Caki2 (cell line): ENCODE measurements at places on chromosomes 1 and 21.
A peak's percentile ranks its signal among the peaks of the same experiment; 100 is the strongest.

DNA sequence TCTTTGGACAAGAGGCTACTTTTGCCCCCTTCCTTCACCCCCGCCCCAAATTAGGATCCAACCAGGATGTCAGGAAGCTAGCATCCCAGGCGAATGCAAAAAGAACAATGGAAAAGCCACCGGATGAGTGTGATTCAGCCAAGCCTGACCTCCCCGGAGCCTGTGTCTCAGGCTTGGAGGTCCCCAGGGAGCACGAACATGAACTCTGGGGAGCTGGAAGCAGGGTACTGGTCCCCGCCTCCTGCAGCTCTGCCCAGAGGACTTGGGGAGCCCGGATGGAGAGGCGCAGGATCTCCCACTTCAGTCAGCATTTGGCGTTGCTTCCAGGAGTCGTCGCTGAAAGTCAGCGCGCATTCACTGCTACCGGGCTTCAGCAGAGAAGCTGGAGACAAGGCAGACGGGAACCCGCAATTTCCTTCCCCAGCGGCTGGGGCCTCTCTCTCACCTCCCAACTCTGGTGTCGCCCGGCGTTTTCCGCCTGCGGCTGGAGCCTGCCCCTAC is 1.8 kb upstream of the TBX15 start:
- no peak for DNase-seq

- DNase-seq, result no peak
These were observed 4.6 kb downstream of the FDPS start for GRCh38 chr1:155313261-155313660.

DNA sequence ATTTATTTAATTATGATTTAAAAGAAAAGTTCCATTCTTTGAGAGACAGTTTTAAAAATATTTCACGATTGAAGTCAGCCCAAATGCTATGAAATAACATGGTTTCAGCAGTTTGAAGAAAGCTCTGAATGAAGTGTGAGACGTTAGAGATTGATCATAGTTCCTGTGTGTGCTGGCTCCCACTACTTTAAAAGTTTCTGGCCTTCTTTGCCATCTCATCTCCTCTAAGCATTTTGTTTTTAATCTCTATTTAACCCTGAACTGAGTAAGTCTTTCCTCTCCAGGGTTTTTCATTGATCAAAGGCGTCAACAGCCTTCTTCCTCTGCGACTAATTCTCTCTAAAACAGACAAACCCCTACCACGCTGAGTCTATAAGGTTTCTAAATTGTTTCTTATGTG is 225.3 kb upstream of the B3GALT2 start:
- no peak for DNase-seq

- DNase-seq, result no peak
These were observed 70.8 kb upstream of the PRKACB start for GRCh38 chr1:84073266-84073665.

DNA sequence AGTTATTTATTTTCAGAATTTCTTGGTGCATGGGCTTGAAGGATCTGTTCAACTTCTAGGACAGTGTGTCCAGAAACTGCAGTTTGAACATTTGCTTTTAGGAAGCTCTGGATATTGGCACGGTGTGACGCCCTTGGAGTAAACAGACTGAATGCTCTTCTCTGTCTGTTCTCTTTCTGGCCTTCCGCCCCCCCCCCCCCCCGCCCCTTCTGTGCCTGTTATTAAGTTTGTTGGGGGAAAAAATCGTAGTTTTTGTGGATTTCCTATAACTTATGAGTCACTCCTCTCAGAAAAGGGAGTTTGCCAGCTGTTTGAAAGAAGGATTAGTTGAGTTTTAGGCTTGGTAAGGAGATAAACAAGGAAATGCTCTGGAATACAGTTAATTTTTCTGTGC is 1.2 kb downstream of the KCTD3 start:
- no peak for DNase-seq

GRCh38 chr1:221241592-221241991 is 362.3 kb downstream of the HLX start:
- DNase-seq, result no peak

- DNase-seq, result no peak
These were observed 991 bp downstream of the SELENBP1 start for GRCh38 chr1:151371370-151372057.

GRCh38 chr1:107135463-107135862 is 5.4 kb upstream of the NTNG1 start:
- DNase-seq, result peak; percentile 18

GRCh38 chr1:208048904-208049303 is 138.0 kb upstream of the CD34 start:
- DNase-seq, result no peak

DNA sequence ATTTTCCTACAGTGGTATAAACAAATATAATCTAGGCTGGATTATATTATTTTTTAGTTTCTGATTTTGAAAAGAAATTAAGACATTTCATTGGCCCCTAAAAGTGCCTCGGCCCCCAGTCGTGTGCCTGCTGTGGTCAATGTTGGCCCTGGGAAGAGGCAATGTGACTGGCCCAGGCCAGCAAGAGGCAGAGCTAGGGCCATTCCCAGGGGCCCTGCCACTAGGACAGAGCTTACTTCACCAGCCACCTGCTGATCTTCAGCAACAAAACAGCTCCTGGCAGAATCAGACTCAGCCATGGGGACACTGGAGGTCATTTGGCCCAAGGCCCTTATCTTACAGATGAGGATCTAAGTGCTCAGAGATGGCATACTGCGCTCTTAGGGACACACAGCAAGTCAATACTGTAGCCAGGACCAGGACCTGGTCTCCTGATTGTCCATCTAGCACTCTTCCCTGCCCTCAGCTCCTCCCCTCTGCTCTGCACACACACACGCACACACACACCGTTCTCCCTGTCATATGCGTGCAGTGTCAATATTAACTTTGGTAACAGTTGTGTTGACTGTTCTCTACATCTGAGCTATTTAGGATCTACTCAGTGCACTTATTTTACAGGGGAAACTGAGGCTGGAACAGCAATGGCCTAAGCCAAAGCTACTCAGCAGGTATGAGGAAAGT is 16.6 kb upstream of the KLHDC7A start:
- DNase-seq, result no peak

GRCh38 chr1:227883073-227883520 is 64.6 kb downstream of the WNT9A start:
- no peak for DNase-seq

DNA sequence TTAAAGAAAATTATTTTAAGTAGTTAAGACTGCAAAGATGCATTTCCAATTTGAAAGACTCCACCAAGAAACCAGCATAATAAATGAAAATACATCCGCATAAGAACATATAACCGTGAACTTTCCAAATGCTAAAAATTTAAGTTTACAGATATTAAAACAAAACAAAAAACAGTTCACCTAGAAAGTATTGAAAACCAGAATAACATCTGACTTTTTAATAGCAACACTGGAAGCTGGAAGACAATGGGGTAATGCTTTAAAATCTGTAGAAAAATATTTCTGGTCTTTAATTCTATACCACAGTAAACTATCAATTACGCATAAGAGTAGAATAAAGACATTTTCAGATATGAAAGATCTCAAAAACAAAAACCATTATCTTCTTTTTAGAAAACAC is 79.3 kb upstream of the COL24A1 start:
- no peak for DNase-seq

DNA sequence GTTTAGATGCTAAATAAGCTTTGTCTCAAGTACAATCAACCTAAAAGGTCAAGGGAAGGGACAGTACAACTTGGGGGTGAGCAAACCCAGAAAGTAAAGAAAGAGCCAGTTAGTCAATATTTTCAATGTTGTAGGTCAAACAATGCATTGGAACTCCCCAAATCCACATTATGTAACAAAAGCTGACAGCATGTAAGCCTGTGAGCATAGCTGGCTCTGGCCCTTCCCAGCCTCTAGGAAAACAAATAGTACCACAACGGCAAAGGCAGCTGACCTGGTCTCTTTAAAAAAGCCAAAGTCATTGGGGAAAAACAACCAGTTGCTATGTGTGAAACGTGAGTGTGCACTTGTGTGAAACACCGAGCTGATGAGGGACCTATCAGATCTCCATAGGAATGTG is 3.4 kb downstream of the CBR1 start:
- no peak for DNase-seq

DNA sequence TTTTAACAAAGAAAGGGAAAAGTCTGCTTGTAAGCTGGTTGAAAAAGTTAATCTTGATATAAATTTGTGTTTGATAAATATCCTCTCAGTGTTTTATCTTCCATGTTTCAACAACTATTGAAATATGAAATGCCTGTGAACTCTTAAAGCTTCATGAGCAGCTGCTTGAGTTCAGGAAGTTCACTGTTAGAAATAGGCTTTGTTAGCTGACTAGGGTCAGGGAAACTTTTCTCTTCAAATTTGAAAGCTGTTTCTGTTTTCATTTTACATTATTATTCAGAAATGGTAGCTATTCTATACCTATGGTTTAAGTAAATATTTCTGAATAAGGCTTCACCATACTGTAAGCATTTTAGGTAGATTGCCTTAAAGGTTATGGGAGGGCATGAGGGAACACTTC is 191.7 kb downstream of the HS2ST1 start:
- DNase-seq, result no peak

- no peak for DNase-seq
These were observed 50.5 kb upstream of the PRELP start for GRCh38 chr1:203424861-203425662.

DNA sequence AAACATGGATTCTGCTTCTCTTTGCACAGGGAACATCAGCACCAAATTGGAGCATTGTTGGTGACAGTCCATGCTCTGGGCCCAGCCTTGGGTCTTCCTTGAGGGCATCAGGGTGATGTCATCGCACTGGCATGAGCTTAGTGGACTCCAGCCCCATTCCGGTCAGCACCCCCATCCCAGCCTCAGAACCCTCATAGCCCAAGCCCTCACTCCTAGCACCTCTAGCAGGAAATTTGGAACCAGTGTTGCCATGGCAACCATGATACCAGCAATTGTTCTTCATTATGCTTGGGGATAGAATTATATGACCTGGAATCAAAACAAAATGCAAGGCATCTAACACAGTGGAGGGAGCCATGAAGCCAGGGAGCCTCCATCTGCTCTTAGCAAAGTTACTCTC is 83.1 kb downstream of the VWA5B1 start:
- DNase-seq, result no peak

GRCh38 chr1:50266509-50266908 is 156.7 kb downstream of the DMRTA2 start:
- DNase-seq, result no peak

GRCh38 chr1:2460996-2461751 is 14.9 kb upstream of the PLCH2 start:
- DNase-seq, result no peak

DNA sequence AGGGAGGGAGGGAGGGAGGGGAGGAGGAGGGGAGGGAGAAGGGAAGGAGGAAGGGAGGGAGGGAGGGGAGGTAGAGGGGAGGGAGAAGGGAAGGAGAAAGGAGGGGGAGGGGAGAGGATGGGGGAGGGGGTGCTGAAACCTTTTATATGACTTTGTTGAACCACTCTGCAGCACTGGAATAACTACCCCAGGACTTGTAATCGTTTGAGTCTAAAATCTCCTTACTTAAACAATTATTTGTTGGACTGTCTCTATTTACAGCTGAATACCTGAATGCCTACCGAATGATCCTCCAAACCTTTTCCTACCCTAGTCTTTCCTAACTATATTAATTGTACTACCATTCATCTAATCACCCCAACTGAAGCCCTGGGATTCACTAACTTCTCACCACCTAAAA is 181.8 kb downstream of the TPR start:
- DNase-seq, result no peak

GRCh38 chr1:87539147-87539546 is 210.5 kb downstream of the LMO4 start:
- DNase-seq, result no peak

DNA sequence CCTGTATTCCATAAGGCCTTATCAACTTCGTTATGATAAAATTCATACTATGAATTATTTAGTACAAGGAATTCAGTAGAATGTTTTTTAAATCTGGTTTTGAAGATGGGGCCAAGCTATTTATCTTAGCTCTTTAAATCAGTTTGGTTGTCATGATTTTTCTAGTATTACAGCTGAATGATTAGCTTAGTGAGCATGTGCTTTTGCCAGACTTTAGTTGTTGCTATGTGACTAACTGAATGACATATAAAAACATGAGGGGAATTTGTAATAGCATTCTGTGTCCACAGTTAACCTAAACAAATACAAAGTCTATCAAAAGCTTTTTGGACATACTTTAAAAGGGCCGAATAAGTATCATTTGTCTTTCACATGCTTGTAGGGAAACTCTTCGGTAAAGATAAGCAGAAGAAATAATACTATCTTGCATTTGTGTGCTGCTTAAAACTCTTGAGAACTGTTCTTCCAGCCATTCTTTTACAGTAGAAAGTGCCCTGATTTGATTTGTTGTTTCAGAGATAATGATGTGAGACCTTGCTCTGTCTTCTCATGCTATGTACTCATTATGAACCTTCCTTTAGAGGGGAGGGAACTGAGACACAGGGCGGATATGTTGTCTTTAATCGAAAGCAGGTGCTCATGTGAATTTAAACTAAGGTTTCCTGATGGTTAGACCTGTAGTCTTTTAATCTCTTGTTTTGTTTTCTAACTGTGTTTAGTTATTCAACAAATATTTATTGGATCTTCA is 18.8 kb downstream of the NEK7 start:
- DNase-seq, result no peak

DNA sequence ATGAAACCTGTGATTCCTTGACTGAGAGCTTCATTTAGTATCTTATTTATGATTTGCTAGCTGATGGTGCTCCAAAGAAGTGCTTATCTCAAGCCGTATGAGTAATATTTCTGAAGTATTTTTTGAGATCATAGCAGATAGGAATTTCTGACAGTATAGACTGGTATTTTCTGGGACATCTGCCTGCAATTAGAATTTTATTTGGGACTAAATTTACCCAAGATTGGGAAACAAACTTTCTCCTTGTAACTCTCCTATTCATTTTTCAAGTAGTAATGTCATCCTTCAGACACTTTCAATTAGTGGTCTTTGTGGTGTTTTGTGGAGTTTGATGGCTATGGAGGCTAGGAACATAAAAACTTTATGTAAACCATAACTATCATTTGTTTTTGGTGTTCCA is 597.2 kb upstream of the ZP4 start:
- DNase-seq, result no peak

- DNase-seq, result no peak
These were observed 953 bp downstream of the TRIM46 start for GRCh38 chr1:155174324-155175280.

GRCh38 chr1:221548942-221549341 is 192.9 kb downstream of the DUSP10 start:
- DNase-seq, result no peak
